CD4-positive, alpha-beta T cell treated with Interleukin-15 for 1 hour (primary cell): ENCODE measurements at places on chromosomes 11 and 22.

GRCh38 chr11:84906995-84907394 lies 720.1 kb downstream of the DLG2 start:
- no peak for DNase-seq

GRCh38 chr11:103623933-103624332 lies 412.5 kb upstream of the DDI1 start:
- DNase-seq, result no peak

- DNase-seq, result no peak
Measured at GRCh38 chr11:96043291-96043690, 119.4 kb upstream of the MTMR2 start.

DNA sequence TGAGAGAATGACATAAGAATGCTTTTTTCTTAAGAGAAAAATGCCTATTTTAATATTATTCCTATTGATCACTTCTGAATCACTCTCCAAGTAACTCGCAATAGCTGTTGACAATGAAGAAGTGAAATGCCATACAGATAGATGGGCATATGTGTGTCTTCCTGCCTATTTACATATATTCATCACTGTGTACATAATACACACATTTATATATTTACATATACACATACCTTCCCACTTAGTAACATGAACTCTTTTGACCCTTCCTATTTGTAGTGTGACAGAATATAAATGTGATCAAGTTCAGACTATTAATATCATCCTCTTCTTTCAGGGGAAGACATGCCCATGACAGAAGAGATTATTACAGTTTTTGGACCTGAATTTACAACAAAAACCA lies 756.7 kb downstream of the DLG2 start:
- no peak for DNase-seq

GRCh38 chr11:123227763-123228495 lies 32.9 kb upstream of the CLMP start:
- no peak for DNase-seq

DNA sequence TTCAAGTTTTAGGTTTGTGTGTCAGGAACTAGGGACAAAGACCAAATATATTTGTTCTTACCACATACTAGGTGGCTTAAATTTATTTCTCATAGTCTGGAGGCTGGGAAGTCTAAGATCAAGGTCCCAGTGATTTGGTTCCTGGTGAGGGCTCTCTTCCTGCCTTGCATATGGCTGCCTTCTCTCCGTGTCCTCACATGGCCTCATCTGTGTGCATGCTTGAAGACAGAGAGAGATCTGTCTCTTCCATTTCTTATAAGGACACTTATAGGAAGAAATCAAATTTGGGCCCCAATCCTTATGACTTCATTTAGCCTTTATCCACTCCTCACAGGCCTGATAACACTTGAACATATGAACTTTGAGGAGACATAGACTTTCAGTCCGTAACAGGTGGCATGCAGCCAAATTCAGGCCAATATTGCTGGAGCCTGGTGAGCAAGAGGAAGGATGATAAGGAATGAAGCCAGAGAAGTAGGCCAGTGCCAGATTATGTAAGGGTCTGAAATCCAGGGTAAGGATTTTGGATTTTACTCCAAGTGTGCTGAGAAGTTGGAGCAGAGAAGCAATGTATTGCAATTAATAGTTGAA lies 35.1 kb downstream of the TTC17 start:
- no peak for DNase-seq

DNA sequence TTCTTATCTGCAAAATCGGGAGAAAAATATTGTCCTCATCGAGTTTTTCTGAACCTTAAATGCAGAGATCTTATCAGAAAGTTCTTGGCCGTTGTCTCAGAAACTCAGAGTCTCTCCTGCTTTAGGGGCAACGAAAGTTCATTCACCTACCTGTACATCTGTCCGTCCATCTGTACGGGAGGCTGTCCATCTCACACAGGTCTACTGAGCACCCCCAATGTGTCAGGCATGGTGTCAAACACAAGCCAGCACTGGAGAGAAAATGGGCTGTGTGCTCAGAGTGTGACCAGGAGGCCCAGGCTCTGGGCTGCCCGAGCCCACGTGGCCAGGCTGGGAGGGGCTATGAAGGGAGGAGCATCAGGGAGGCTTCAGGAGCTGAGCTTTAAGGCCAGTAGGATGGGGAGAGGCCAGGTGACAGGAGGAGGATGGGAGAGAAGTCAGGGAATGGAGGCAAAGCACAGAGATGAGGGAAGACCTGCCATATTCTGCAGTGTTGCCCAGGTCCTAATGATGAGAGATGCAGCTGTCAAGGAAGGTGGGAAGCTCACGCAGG lies 62.4 kb upstream of the MYEOV start:
- no peak for DNase-seq

GRCh38 chr11:17600316-17601255 lies 53.5 kb downstream of the OTOG start:
- DNase-seq, result no peak

- DNase-seq, result no peak
Measured at GRCh38 chr11:65532388-65533064, 7.6 kb downstream of the SCYL1 start.

DNA sequence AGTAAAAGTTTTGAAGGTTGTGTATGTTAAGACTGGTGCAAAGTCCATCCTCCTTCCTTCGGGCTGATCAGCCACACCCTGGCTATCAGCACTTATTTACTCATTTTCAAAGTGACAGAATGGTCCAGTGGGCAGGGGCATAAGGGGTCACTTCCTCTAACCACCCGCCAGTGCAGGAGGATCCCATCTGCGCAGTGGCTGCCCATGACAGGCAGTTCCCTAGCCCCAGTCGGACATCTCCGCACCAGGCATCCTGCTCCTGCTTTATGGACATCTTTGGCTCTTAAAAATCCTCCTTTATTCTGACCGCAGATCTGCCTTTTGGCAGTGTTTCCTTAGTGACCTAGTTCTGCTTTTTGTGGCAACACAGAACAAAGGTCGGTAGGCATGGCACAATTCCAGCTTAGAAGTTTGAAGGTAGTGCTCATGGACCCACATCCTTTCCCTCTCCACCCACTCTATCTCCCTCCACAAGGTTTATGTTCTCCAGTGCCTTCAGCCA lies 55.9 kb downstream of the BMAL1 start:
- no peak for DNase-seq

DNA sequence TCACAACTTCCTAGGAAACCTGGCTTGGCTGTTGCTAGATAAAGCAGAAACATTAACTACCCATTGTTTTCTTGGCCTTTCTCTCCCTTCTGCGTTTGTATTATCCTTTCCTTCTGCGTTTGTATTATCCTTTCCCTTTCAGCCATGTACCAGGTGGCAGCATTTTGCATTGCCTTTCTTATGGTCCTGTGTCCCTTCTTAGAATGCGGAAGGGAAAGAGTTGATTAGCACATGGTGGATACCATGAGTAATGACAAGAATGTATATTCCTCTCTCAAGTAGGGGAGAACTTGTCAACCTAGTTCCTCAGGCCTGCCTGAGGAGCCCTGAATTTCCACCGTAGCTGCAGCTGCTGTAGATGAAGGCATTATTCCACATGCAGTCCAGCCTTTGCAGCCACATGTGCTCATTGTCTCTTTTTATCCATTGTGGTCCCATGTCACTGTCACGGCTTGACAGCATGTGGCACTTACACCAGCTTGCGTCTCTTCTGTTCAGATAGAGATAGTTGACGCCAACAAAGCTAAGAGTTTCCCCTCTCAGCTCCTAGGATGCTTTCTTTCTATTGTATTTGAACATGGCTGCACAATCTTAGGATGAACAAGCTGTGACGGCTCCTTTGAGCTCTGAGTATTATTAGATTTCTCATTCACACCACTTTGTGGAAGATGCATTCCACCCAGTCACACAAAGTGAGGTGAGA lies 44.8 kb downstream of the SLN start:
- no peak for DNase-seq

DNA sequence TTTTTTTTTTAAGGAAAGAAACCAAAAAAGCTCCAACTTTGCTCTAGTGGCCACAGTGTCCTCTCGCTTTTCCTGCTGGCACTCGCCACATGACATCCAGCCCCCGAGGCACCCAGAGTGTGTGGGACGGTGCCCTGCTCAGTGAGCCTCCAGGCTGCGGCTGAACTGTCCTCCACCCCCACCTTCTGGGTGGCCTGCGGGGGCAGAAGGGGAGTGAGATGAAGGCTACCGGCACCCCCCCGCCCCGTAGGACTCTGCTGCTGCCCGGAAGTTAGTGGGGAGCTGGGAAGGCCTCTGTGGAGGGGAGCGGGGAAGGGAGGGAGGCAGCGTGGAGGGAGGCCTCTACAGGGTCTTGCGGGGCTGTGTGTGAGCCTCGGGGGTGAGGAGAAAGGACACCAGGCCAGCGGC lies 264.4 kb downstream of the CTTN start:
- no peak for DNase-seq
